Neural progenitor cell (in vitro differentiated cells): ENCODE measurements at places on chromosomes 5 and 9. TPM values are rescaled to one million over a fixed set of nuclear protein-coding genes. Genes with fewer than 3 reads are reported as not detected.

The TRPM3 gene
- total RNA-seq: 34.2 and 37.2 TPM in 2 replicates

The FOXI1 gene
- 0.09 TPM in 1 of 2 replicates, not detected in the other for total RNA-seq

The MELK gene
- 69.9 and 112 TPM in 2 replicates for total RNA-seq

The SPAAR gene
- 0.22 TPM in 1 of 2 replicates, not detected in the other for total RNA-seq

The PCA3 gene
- total RNA-seq: 0.30 and 0.56 TPM in 2 replicates

The CHSY3 gene
- 0.30 and 0.90 TPM in 2 replicates for total RNA-seq

The HDAC3 gene
- 57.3 and 83.2 TPM in 2 replicates for total RNA-seq

The ATP6V0E1 gene
- 43.7 and 72.4 TPM in 2 replicates for total RNA-seq

GRCh38 chr9:92522983-92523970 is 12.5 kb downstream of the ECM2 start:
- DNase-seq: no peak

DNA sequence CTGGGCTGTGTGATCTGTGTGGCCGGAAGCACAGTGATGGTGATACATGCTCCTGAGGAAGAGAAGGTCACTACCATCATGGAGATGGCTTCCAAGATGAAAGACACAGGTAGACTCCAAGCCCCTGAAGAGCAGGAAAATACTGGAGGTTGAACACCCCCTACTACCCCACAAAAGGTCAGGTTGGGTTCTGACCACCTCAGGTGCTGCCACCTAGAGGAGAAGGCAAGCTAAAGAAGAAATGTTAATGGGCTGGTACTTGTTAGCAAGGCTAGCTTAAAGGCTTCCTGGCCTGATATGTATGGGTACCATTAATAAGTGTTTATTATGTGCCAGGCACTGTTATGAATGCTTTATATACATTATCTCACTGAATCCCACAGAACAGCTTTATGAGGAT is 11.7 kb downstream of the NIPAL4 start:
- peak; percentile 59 for DNase-seq

- peak; percentile 41 for DNase-seq
Measured at GRCh38 chr5:88892669-88893068, 9.7 kb upstream of the MEF2C start.

DNA sequence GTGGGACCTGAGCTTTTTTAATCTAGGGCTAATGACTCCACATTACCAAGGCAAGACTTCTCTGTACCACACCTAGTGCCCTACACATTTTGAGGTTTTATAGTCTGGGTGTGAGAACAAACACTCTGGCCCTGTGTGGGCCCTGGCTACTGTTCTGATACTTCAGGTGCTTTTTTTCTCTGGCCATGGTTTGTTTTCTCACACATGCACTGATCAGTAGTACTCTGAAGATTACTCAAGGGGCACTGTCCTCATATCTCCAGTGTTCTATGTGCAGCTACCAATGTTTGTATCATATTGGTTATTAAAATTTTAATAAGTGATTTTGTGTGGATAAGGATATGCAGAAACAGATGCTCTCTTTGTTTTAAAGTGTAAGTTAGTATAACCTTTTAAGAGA is 5.9 kb upstream of the C9orf40 start:
- DNase-seq: no peak

GRCh38 chr5:109784687-109785086 is 95.0 kb downstream of the MAN2A1 start:
- no peak for DNase-seq

GRCh38 chr5:3594510-3595005 is 1.1 kb upstream of the IRX1 start:
- DNase-seq: peak; percentile 79
